Omental fat pad (tissue), 4 donors: ENCODE measurements at places on chromosomes 6 and 20.

- DNase-seq, result no peak
Measured at GRCh38 chr6:144346719-144347447, 61.7 kb downstream of the UTRN start.

- DNase-seq, result no peak
Measured at GRCh38 chr6:63714091-63714490, 78.5 kb downstream of the PHF3 start.

DNA sequence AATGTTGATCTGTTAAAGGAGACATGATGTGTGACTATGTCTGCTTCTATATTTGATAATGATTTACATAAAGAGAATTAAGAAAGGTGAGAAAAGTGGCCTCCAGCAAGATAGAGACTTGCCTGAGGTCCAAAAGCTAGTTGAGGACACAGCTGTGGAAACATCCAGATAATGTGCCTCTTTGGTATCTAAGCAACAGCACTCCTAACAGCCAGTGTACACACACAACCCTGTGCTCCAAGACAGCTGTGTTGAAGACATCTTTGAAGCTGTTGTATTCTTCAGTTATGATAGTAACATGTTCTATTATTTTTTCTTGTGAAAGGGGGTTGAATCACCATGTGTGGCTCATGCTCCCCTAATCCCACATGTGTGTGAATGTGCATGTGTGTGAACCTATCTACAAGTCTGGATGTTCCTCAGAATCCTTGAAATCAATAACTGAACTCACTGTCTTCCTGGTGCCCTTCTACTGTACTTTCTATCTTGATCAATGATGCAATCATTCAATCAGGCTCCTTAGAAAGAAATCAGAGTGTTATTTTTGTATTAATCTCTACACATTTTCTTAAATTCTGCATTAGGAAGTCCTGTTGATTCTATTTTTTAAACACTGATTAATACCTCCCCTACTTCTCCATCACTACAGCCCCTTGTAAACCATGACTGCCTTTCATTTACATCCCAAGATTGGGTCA, 116.7 kb upstream of the SSTR4 start:
- no peak for DNase-seq

DNA sequence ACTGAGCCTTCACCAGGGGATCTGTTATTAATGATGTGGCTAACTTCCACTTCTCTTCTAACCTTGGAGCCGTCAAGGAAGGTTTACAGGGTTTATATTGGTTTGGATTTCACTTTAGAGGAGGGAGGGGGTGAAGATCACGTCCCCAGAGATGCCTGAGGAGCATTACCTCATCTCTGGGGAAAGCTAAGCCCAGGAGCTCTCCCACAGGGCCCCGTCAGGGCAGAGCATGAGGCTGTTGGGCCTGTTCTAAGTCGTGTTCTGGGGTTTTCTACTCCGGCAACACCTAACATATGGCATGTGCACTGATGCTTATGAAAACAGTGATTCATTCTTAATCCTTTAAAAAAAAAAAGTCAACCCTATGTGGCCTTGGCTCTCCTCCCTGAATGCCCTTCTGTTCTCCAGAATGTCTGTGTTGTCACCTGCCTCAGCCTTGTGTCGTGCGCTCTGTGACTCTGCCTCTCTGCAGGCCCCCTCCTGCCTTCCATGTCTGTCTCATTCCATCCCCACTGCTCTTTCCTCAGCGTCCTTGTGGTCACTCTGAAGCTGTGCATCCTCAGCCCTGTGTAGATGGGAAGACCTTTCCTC, 97.4 kb upstream of the JARID2 start:
- no peak for DNase-seq

GRCh38 chr20:62219992-62220665, at the start of gene HRH3:
TSS of gene HRH3 (minus strand) at chr20:62220278. CDS start at chr20:62219970, 308 bp downstream.
- DNase-seq, result no peak

- no peak for DNase-seq
Measured at GRCh38 chr6:104509355-104509754, 350.4 kb downstream of the HACE1 start.

- no peak for DNase-seq
Measured at GRCh38 chr6:36220226-36220625, 23.7 kb downstream of the BRPF3 start.

- DNase-seq, result no peak
Measured at GRCh38 chr6:23448281-23448680, 677.7 kb upstream of the NRSN1 start.

DNA sequence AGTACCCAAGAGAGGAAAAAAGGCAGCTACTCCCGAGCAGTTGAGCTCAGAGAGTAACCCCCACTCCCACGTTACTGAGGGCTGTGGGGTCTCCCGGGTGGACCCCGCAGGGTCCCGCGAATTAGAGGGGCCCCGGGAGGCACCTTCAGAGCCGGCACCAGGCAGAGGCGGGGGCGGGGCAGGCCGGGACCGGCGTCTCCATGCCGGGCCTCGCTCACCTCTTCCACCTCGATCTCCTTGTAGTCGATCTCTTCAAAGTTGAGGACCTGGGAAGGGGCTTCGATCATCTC, 381 bp downstream of the MAP3K7 start:
- DNase-seq, result no peak

- no peak for DNase-seq
Measured at GRCh38 chr20:13418263-13419229, 197.5 kb downstream of the ISM1 start.

GRCh38 chr6:51972659-51973058, 114.8 kb downstream of the PKHD1 start:
- no peak for DNase-seq

DNA sequence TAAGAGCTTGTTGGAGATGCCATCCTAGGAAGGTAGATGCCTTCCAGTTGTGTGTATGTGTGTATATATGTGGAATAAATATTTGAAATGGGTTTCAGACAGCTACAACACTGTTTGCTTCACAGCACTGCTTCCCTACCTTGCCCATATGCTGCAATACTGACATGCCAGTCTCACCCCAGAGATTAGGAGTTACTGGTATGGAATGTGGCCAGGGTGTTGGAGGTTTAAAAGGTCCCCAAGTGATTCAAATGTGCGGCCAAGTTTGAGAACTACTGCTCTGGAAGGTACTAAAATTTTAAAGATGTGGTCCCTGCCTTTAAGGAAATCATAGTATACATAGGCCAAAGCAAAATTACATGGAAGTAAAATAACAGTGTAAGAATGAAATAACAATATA, 39.5 kb downstream of the BCKDHB start:
- no peak for DNase-seq

GRCh38 chr6:9540534-9541126, 874.2 kb downstream of the TFAP2A start:
- DNase-seq, result no peak

GRCh38 chr6:163945808-163946207, 531.3 kb downstream of the QKI start:
- DNase-seq, result no peak

DNA sequence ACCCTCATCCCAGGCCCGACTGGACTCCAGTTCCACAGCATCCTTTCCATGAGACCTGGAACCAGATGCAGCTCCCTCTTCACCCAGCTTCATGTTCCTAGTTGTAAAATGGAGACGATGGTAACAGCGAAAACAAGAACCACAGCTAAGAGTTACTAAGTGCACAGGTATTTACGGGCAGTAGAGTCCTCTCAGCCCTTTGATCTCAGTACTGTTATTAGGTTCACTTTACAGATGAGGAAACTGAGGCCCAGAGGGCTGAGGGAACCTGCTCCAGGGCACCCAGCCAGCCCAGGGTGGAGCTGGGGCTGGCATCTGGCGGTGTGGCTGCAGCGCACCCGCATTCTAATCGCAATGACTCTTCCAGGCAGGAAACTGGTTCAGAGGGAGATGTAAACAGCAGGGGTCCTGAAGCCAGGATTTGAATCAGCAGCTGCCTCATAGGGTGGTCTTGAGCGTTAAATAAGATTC, 858 bp downstream of the BCAS1 start:
- no peak for DNase-seq

DNA sequence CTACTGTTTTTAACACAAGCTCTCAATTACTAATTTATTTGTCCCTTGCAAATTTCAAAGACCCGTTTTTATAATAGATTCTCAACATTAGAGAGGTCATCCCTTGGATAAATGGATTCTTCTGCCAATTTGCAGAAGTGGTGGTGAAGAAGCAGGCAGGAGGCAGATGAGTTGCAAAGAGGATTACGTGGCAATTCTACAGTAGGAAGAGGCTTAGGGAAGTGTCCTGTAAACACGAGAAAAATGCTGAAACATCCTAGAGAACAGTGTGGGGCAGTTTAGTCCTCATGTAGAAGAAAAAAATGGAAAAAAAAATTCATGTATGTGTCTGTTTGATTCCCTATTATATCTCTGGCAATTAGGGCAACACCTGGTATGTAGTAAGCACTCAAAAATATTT, 87.6 kb downstream of the BMP2 start:
- no peak for DNase-seq

DNA sequence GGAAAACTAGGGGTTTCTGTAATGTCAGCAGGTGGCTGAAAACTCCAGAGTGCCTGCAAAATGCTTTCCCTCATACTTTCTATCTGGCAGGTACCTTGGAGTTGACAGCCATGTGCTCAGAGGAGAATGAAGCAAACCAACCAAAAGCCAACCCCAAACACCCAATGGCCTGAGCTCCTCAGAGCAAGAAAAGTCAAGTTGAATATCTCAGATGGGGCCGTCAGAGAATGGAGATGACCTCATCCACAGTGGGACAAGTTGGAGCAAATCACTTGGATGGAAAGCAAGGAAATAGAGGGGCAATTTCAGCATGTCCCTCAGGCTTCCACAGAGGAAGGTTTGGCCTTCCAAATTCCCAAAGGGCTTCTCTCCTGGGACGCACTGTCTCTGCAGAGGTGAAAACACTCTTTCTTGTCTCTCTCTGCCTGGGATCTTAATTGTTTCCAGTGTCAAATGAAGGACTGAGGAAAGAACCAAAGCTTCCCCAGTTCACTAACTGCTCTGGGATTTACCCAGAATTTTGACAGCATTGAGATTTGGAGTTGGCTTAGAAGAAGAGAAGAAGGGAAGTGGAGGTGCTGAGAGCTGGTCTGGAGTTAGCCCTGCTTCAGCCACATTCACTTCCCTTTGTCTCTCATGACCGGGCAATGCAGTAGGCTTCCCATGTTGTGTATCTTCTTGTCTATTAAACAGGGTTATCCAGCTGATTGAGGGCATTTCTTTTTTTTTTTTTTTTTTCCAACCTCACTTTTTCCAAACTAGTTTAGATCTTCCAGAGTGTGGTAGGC, 42.2 kb downstream of the PRND start:
- DNase-seq, result no peak

GRCh38 chr20:56453352-56453751, 15.1 kb upstream of the RTF2 start:
- DNase-seq, result no peak

- no peak for DNase-seq
Measured at GRCh38 chr20:25247956-25248785, at the start of gene PYGB. TSS of gene PYGB (plus strand) at chr20:25248085. CDS start at chr20:25248179, 94 bp downstream.

GRCh38 chr6:159943968-159944598, 24.8 kb upstream of the IGF2R start:
- no peak for DNase-seq

DNA sequence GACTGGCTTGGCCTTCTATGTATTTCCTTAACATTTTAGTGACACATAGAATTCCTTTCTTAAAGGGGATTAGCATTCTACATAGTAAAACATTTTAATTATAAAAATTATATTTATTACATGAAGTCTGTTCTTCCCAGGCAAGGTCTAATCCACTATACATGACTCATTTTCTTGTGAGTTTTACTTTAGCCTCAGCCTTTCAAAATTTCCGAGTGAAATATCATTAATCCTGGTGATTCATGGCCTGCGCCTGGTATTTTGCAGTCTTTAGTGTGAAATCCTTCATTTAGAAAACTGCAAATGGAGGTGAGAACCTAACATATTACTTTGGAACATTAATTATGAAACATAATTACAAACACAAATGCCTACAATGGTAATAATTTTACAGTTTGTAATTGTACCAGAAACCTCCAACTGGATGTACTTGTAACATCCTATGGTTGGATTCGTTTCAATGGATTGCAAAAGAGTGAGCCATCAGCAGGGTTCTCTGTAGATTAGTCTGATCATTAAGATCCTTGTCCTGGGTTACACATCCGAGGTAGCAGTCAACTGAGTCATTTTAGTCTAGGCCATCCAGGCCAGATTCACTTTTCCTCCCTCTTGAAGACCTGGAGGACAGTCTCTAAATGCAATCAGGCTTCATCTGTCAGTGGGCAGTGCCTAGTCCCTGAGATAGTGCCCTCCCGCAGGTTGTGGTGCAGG, 272.0 kb downstream of the PACRG start:
- no peak for DNase-seq

GRCh38 chr6:112114577-112115223, 27.3 kb downstream of the FAM229B start:
- DNase-seq, result no peak

GRCh38 chr6:106975738-106976064, 1.2 kb upstream of the CD24 start:
- no peak for DNase-seq
